ENCODE measurements at places on chromosomes 11 and 22.

DNA sequence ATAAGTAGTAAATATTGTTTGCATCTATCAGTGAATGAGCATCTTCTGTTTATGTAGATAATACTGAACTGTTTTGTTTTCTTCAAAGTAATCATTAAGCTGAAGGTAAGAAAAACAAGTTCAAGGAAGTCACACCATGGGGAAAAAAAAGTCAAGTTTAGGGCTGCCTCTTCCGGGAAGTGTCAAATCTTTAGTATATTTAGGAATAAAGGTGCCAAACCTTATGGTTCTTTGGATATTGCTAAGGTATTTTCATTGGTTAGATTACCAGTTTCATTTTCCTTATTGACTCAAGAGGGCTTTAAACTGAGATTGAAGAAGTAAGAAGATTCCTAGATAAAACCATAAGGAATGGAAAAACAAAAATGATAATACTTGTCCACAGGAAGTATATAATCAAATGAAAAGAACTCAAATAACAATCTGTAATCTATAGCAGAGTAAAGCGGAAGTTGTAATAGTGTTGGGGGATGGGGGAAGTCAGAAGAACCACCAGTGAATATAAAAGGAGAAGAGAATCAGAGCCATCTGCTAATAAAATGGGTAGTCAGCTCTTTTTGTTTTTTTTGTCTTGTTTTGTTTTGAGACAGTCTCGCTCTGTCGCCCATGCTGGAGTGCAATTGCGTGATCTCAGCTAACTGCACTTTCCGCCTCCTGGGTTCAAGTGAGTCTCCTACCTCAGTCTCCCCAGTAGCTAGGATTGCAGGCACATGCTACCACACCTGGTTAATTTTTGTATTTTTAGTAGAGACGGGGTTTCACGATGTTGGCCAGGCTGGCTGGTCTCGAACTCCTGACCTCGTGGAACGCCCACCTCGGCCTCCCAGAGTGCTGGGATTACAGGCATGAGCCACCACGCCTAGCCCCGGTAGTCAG lies 2.3 kb downstream of the ATM start:
- H3K36me3 ChIP-seq: peaks cover 19% of the 10 kb centered on the region
- H3K4me1 ChIP-seq: peaks cover 20% of the 10 kb centered on the region
- H3K27me3 ChIP-seq: no peaks in the 10 kb centered on the region

DNA sequence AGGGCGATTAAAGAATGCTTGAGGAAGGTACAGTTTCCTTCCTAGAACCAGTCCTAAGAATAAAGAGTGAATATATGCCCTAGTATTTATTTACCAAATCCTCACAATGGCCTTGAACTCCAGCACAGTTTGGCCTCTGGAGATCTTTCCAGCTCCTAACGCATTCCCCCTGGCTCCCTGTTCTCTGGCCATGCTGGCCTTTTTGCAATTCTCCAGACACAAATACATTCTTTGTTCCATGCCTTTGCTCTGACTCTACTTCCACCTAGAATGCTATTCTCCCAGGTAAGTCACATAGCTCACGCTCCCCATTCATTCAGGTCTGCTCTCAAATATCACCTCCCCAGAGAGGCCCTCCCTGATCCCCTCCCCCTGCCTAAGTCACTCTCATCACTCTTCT lies 3.7 kb upstream of the DGKZ start:
- no peaks in the 10 kb centered on the region for H3K36me3 ChIP-seq
- DNase-seq: no peak
- H3K4me3 ChIP-seq: no peak overlapping the region
- H3K27ac ChIP-seq: peak overlapping the region; percentile 27
- peaks cover 3% of the 10 kb centered on the region for H3K27me3 ChIP-seq

GRCh38 chr11:44257338-44258189 lies 52.4 kb downstream of the ALX4 start:
- peaks cover 34% of the 10 kb centered on the region for H3K4me1 ChIP-seq
- H3K36me3 ChIP-seq: peaks cover 6% of the 10 kb centered on the region
- DNase-seq: no peak
- peaks cover 2% of the 10 kb centered on the region for H3K27me3 ChIP-seq

DNA sequence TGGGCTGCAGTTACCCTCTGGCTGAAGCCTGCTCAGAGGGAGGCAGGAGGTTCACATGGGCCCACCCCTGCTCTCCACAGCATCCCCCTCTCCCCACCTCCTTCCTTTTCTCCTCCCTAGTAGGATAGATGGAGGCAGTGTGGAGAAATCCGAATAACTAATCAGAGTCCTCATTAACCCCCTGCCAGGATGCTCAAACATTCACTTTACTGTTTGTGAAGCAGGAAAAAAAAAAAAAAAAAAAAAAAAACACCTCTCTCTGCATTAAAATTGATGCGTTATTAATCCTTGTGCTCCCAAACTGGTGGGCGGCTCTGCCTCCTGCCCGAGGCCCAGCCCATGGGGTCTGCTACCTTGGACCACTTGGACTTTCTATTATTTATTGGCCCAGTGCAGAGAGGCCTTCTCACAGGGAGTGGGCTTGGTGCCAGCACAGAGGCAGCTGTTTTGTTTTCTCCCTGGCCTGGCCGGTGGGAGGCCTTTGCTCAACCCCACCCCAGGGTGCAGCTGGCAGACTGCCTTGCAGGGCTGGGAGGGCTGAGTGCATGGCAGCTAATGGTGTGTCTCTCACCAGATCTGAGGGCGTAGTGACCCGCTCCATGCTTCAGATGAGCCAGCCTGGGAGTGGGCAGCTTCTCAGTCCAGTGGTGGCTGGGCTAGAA lies 150.7 kb downstream of the PKNOX2 start:
- H3K27ac ChIP-seq: no peak overlapping the region
- H3K4me3 ChIP-seq: no peak overlapping the region
- no peaks in the 10 kb centered on the region for H3K36me3 ChIP-seq
- H3K27me3 ChIP-seq: peaks cover 11% of the 10 kb centered on the region
- H3K4me1 ChIP-seq: no peaks in the 10 kb centered on the region
